Suppressor macrophage (primary cell): ENCODE measurements at places on chromosomes 13 and 19.

GRCh38 chr13:20715330-20715712 lies 11.8 kb downstream of the IL17D start:
- no peak for DNase-seq

DNA sequence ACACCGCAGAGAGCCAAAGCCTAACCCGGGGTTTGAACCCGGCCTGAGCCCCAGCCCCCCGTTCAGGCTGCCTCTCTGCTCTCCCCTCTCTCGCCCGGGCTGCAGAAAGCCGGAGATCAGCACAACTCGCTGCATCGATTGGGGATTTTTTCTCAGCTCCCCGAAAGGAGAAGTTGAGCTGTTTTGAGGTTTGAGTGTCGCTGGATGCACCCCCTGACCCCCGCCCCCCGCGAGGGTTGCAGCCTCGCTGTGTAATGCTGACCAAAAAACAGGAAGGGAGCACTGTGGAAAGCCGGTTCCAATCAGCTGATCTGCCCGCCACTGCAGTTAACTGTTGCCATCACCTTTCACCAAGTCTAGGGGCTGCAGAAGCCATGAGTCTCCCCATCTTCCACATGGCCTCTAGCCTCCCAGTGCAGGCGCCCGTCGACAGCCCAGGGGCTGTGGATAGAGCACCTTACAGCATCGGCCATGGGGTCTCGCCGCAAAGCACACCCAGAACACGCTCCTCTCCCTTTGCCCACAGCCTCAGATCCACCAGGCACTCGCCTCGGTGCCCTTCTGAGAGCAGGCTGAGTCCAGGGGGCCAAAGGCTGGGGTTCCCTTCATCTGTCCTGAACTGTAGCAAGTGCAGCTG lies 34.5 kb downstream of the MYO9B start:
- peak; percentile 96 for DNase-seq

- DNase-seq: no peak
Measured at GRCh38 chr13:100517135-100517534, 71.5 kb downstream of the GGACT start.

- peak; percentile 61 for DNase-seq
Measured at GRCh38 chr13:19818223-19818842, 35.6 kb upstream of the PSPC1 start.
